NCI-H2171 (cell line): ENCODE measurements at places on chromosomes 1 and 21.

DNA sequence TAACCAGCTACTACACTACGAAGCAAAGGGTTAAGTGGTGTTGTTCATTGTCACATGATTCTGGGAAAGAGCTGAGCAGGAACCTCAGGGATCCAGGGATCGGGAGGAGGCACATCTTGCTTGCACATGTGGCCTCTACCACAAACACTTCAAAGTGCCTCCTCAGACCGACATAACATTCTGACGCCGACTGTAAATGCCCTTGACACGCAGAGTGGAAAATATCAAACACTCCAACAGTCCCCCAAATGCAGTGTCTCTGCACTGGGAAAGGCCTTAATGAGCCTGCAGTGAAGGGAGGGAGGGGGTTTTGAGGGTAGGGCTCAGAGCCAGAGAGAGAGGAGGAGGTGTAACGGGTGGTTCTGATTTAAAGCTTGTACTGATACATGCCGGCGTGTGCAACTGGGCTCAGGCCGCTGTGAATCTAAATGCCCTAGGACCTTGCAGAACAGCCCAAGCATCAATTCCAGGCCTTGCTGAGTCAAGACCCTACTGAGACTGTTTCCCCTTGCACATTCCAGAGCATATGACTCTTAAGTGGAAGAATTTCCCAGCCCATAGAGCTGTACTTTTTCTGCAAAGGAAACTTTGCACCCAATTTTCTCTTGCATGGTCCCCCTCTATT is 163.7 kb downstream of the NTMT2 start:
- DNase-seq = no peak

DNA sequence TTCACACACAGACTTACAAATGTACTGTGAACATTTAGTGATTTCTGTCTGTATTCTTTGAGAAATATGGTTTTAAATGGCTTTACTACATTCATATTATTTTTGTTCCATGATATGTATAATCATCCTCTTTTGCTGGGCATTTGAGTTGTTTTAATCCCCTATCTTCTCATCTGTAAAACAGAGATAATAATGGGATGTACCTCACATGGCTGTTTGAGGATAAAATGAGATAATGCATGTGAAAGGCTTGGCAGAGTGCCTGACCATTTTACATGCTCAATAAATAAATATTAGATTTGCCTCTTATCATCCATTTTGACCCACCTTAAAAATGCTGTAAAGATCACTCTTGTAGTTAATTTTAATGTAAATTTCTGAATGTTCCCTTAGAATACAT is 197.2 kb downstream of the C1orf94 start:
- no peak for DNase-seq

DNA sequence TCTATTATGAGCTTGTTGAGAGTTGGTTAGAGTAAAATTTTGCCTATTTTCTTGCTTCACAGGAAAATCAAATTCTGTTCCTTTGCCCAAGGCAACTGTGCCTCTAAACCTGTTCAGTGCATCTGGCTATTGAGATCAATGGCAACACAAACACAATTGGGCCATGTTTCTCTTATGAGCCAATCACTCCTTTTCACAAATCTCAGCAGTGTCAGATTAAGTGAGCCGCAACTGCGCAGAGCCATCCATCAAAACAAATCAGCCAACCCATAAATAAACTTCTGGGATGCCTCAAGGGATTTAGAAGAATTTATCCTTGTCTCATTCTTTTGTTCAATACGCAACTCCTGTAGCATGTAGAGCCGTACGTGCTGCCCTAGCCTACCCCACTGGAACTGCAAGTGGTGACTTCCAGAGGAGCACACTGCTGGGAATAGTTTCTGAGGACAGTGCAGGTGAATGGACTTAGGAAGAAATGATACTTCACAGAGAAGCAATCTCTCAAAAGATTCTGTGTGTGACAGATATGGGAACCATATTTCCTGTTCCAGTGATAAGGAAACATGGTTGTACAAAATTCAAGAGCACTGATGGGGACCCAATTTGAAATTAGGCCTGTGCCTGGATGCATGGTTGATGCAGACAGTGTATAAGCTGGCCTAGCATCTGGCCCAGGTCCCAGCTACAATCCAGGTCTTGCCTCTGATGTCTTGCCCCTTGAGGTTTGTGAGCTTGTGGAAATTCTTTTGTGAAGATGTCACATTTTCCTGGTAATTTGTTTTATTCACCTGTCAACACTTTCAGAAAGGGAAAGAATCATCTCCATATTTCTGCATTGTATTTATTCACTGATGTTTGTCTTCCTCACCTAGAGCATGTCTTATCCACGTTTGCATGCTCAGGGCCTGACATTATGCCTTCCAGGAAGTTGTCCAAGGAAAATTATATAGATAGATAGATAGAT is 166.2 kb downstream of the URB2 start:
- DNase-seq = no peak

DNA sequence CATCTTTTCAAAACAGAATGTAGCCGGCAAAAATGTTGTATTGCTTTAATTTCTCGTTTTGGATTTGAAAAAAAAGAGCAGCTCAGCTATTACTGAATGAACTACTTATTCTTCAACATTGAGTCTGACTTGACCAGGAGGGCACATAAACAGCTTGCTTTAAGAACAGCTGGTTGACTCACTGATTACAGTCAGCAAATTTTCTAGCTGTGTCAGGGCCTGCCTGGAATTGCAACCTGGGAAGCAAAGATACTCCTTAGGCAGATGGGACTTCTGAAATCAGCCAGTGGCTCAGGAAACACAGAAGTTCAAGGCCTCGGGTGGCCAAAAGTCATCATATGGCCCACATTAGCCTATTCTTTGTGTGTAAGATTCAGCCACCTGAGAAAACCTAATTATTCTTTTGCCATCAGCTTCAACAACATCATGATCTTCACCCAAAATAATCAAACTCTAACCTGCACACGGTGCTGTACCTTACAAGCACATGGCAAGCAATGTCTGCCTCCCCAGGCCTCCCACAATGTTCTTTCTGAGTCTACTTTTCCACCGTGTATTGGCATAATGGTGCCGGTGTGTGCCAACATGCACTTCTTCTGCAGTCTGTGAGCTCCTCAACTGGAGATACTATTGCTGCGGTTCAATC is 307.2 kb downstream of the HHIPL2 start:
- DNase-seq = peak; percentile 12

- DNase-seq = no peak
These were observed 45.4 kb downstream of the ADSS2 start for GRCh38 chr1:244406337-244406736.

DNA sequence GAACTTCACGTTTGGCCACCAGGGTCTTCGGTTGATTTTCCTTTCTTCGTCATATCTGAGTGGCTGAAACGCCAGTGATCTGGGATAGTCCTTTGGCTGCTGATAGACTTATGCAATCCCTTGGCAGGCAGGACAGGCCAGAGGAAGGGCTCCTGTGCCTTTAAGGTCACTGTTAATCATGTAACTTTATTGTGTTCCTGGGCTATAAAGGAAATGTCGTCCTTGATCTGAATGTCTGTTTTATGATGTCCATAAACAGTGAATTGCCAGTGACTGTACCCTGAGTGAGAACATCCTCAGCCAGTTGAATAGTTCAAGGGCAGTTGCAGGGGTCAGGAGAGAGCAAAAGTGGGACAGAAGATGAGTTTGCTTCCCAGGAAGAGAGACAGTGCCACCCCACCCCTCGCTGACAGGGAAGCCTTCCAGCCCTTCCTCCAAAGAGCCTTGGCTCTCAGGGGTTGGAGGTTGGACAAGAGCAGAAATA is 68.0 kb downstream of the PDE9A start:
- no peak for DNase-seq

- no peak for DNase-seq
These were observed 67.4 kb upstream of the SIPA1L2 start for GRCh38 chr1:232697187-232697822.

- no peak for DNase-seq
These were observed 653.9 kb upstream of the CAMK1G start for GRCh38 chr1:208929575-208929974.

DNA sequence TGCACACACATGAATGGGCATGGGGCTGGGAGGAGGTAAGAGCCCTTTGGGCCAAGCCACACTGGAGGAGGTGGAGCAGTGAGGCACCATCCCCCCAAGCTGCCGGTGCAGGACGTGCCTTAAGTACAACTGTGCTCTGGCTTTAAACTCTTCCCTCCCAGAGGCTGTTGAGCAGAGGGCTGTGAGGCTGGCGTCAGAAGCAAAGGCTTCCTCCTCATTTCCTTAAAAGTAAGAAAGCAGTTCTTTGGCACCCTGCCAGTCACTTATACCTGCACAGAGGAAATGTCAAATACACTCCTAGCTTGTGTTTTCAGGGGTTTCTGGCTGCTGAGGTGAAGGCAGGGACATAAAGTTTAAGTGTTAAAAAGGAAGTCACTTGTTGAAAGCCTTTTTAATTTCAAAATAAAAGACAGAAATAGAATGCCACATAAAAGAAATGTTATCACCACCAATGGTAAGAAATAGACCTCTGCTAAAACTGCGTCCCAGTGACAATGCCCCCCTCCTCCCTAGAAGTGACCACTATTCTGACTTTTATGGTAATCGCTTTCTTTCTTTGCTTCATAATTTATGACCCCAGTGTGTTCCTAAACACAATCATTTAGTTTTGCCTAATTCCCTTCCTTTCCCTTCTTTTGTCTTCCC is 33.0 kb downstream of the LAMC2 start:
- peak; percentile 93 for DNase-seq

GRCh38 chr1:184502161-184502560 is 115.3 kb downstream of the C1orf21 start:
- no peak for DNase-seq

- no peak for DNase-seq
These were observed 6.3 kb downstream of the RUNX1 start for GRCh38 chr21:35042836-35043235.

DNA sequence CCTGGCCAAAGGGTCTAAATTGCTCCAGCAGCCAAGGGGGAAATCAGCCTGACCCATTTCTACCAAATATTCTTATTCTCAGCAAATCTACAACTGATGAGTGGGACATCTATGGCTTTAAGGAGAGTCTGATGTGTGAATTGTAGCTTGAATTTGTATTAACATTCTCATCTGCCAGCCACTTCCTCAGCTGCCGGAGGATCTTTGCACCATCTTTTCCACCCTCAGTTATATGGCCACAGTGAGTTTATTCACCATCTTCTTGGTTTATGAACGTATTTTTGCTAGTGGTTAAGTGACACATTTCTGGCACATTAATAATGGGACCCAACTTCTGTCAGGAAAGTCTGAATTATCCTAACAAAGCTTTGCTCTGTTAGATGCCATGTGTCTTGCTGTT is 69.6 kb downstream of the COLGALT2 start:
- DNase-seq = no peak

DNA sequence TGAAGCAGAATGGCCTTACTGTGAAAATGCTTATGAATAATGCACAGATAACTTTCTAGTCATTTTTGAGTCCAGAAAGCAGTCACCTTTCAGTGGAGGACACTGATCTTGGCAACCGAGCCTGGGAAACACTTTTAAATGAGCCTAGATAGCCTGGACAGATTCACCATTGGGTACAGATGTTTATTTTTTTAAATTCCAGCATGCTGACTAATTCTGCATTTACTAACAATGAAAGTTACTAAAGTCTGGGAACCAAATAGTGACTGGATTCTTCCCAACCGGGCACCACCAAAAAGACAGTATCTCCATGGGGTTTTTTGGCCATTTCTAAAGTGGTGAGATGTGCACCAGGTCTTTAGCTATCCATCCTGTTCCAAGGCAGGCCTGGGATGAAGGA is 3.3 kb upstream of the FMOD start:
- no peak for DNase-seq

- no peak for DNase-seq
These were observed 718.3 kb upstream of the PTBP2 start for GRCh38 chr1:96002969-96003964.

- no peak for DNase-seq
These were observed 218.7 kb downstream of the RERE start for GRCh38 chr1:8598783-8599182.

DNA sequence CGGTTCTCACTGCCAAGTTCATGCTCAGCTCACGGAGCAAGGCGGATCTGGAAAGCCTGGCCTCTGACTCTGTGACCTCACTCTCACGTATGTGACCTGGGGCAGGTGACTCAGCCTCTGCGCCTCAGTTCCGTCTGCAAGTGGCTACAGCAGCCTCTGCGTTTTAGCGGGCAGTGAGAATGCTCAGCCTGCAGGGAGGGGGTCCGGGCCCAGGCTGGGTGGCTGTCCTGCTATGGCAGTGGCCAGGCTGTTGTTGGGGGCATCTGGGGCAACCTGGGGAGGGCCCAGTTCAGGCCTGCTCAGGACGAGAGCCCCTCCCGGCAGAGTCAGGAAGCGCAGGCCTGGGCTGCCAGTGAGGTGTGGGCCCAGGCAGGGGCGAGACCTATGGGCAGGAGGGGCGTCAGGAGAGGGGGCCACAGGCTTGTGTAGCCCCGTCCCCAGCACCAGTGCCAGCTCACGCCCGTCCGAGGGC is 27.9 kb downstream of the ARHGEF16 start:
- no peak for DNase-seq

DNA sequence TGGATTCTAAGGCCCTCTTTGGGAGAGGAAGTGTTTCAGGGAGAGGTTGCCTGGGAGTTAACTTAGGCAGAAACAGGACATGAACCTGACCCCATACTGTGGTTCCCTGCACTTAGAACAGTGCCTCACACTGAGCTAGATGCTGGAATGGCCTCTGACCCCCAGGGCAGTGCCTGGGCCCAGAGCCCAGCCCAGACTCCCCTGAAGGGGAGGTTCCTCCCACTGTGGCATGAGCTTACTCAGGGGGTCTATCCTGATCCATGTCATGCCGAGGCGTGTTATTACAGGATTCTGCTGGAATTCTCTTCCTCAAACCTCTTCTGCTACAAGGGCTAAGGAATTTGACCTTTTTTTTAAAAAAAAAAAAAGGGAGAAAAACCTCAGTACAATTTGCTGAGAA is 72.2 kb downstream of the MRPL37 start:
- no peak for DNase-seq

- DNase-seq = no peak
These were observed 7.3 kb downstream of the SYNC start for GRCh38 chr1:32695098-32695904.

GRCh38 chr21:27572696-27573095 is 605.8 kb upstream of the ADAMTS5 start:
- no peak for DNase-seq

GRCh38 chr1:39981945-39982344 is 27.0 kb downstream of the MFSD2A start:
- DNase-seq = no peak

- DNase-seq = no peak
These were observed 119.1 kb downstream of the KCNN3 start for GRCh38 chr1:154750681-154751665.

- peak; percentile 10 for DNase-seq
These were observed 30.0 kb upstream of the EPS8L3 start for GRCh38 chr1:109793486-109794318.

- DNase-seq = no peak
These were observed 1.3 kb downstream of the ST6GALNAC3 start for GRCh38 chr1:76075877-76076276.

GRCh38 chr1:182570611-182570970 is 18.5 kb downstream of the RNASEL start:
- DNase-seq = no peak

- DNase-seq = no peak
These were observed 136.8 kb downstream of the OLFM3 start for GRCh38 chr1:101859941-101860340.

DNA sequence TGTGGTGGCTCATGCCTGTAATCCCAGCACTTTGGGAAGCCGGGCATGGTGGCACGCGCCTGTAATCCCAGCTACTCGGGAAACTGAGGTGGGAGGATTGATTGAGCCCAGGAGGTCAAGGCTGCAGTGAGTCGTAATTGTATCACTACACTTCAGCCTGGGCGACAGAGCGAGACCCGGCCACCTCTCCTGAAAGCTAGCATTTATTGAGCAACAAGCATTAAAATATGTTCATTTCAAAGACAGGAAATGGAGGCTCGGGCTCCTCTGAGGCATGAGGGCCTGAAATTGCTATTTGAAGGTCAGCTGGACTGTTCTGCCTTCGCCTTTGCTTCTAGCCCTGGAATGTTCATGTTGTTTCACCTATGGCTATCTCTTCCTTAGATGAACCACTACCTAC is 34.5 kb downstream of the SPATA21 start:
- DNase-seq = no peak
